ENCODE measurements at places on chromosomes 2 and 18. TPM values are rescaled to one million over a fixed set of nuclear protein-coding genes. Genes with fewer than 3 reads are reported as not detected.

GRCh38 chr2:135913727-135914365 lies 37.6 kb upstream of the MCM6 start:
- no peak for DNase-seq

The TMEM169 gene
- 2.3 TPM for total RNA-seq

DNA sequence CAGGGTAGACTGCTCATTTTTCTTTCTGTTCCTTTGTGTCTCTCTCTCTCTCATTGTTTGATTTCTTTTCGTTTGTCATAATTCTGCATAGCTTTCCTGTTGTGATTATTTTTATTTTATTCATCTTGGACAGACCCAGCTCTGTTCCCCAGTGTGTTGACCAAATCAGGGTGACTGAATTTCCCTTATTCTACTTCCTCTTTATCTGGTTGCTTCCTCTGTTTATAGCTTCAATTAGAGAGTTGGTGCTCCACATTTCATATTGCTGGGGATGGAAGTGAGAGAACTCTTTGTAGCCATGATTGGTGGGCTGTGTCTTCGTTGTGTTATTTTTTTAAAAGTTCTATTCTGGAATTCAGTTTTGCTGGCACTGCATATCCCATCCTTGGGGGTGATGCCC lies 19.1 kb downstream of the PROKR1 start:
- no peak for DNase-seq

GRCh38 chr2:217363470-217363869 lies 503.6 kb upstream of the TNP1 start:
- no peak for DNase-seq

DNA sequence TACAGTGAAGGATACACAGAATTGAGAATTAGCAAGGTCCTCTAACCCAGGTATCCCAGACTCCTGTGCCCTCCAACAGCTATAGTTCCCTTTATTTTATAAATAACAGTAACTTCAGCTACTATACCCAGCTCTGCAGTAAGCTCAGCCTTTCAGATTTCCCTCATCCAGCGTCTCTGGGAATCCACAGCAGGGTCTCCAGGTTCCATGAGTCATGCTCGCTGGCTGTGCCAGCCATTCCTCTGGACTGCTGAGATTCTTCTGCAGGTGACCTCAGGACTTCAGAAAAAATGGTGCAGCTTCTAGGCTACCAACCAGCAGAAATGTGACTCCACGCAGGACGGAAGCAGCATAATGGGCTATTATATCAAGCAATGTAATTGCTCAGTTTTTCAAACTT lies 419.3 kb downstream of the ZNF516 start:
- DNase-seq, result no peak

GRCh38 chr2:111011218-111011617 lies 109.5 kb upstream of the BCL2L11 start:
- no peak for DNase-seq

DNA sequence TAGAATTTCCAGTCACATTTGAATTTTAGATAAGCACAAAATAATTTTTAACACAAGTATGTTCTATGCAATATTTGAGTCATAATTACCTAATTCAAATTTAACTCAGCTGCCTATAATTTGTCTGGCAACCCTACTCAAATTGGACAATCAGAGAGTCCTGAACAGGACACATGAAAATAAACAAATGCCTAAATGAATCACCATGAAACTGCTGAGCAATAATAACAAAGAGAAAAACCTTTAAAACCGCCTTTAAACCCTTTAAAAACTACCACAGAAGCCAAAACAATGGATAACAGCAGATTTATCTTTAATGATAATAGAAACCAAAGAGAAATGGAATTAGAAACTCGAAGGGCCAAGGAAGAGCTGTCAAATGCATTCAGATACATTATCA lies 39.5 kb downstream of the ARL4C start:
- no peak for DNase-seq

The CD28 gene
- total RNA-seq, result not detected

The CDKL4 gene
- 0.83 TPM for total RNA-seq

- DNase-seq, result no peak
Measured at GRCh38 chr18:24086082-24086481, 52.8 kb upstream of the CABYR start.

The PLCL1 gene
- total RNA-seq, result 1.2 TPM

The PRKAG3 gene
- total RNA-seq, result not detected

DNA sequence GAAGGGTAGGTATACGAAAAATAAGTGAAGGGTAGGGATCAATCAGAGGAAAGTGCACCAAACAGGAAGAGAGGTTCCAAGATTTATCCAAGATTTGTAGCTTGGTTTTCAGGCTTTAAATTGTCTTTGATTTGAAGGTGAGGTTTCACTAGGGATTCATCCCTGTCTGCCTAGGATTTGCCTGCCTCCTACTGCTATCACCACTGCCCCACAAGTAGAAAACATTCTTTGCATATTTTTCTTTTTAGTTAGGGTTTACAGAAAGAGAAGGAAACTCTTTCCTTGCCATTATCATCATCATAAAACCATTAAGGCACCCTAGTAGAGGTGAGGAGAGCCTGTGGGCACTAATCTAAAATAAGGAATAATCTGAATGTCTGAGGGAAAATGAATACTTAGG lies 45.8 kb upstream of the TANC1 start:
- no peak for DNase-seq

The ZAP70 gene
- total RNA-seq, result 0.44 TPM

The EN1 gene
- total RNA-seq, result not detected

DNA sequence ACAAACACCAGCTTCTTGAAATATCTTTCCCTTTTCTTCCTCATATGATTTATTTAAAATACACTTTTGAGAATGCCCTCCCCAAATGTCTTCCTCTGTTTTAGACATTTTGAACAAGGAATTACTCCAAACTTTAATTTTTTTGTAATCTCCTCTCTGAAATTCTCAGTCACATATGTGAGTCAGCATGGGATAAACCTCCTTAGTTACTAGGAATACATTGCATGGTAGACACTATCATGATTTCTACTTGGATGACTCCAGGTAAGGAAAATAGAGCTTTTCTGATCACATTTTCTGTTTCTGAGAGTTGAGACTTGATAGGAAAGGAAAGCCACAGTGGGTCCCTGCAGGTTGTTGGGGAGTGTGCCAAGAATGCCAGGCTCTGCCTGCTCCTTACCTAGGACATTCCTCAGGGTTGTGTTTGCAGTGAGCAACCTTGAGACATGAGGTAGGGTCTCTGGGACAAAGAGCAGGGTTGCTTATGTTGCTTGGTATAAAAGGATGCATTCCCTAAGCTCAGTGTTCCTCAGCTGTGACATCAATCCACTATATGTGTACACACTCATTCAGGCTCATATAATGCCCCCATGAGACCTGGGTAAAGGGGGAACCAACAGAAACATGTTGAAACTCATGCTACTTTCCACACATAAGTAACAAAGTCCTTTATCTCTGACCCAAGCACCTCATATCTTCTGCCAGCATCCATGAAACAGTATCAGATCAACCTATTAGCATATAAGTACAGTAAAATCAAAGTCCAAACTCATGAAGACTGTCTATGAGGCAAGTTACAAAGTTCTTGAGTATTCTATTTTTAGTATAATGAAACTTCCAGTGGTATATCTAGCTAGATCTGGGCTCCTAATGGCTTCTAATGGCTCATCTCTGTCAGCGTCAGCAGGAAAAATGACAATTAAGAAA lies 112.8 kb upstream of the SCN1A start:
- no peak for DNase-seq

GRCh38 chr18:78595924-78596573 lies 383.6 kb upstream of the SALL3 start:
- DNase-seq, result peak; percentile 40

The PRSS56 gene
- not detected for total RNA-seq

All from osteocyte (in vitro differentiated cells).